Osteocyte (in vitro differentiated cells): ENCODE measurements at places on chromosomes 3 and 15.

DNA sequence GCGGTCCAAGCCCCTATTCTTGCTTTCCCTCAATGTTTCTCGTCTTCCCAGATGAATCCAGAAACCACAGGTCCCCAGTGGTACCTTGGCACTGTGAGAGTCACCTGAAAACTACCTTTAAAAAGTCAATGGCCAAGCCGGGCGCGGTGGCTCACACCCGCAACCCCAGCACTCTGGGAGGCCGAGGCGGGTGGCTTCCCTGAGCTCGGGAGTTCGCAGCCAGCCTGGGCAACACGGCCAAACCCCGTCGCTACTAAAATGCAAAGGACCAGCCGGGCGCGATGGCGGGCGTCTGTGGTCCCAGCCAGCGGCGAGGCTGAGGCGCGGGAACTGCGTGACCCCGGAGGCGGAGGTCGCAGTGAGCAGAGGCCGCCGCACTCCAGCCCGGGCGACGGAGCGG lies 285.9 kb downstream of the CHL1 start:
- DNase-seq: no peak

DNA sequence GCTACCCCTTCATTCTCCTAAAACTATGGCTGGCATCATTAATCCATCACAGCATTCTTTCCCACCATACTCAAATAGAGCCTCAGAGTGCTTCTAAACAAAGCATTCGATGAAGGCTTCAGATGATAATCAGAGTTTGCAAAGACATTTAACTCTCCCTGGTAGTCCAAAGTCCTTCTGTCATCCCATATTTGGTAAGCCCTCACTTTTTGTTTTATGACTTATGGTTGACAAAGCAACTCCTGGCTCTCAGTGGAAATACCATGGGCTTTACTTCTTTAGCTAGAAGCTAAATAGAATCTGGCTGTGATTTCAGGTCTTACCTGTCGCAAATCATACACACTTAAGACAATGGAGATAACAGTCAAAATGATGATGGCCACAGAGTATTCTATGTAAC lies 27.8 kb downstream of the ATP13A5 start:
- DNase-seq: no peak

DNA sequence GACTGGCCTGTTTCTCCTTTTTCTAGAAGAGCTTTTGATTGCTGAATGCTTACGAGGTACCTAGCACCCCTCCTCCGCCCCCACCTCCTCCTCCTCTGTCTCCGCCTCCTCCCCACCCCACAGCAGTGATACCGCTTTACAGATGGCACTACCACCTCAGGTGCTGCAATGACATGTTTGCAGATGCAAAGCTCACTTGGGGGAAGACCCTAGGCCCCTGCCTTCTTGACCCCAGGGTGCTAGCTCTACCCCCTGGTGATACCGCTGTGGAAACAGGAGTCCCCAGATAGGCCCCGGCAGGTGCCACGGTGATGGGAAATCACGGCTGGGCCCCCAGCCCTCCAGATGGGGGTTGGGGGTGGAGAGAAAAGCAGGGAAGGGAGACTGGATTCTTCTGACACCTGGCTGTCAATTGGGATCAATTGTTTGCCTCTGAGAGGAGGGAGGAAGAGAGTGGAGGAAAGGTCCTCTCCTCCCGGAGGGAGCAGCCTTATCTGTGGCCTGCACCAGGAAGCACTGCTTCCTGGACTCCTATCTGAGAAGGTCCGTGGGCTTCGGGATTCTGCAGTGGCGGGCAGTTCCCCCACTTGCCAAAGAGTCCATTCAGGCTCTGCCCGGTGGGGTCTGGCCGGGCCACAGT lies 37.6 kb downstream of the DNASE1L3 start:
- DNase-seq: no peak

DNA sequence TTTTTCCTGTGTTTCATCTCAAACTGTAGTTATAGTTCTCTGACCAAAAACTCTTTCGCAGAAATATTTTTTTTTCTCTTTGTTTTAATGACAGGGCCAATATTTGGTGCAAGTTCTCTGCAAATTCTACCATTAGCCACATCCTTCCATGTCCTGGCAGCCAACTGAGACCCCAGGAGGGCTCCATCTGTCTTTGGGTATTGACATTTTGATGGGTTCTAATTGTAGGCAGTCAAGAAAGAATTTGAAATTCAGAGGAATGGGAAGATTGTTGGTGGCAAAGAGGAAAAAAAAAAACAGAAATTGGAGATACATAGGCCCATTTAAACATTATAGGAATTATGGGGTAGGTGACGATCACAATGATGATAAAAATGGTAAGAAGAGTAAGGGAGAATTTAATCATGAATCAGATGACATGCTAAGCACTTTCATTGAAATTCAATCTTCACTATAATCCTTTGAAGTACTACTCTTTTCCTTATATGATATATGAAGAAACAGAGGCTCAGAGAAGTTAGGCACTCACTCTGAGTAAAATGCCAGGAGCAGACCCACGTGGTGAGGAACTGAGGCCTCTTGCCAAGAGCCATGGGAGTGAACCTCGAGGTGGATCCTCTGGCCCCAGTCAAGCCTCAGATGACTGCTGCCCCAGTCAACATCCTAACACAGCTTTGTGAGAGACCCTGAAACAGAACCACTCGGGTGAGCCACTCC lies 151.4 kb downstream of the PDZRN3 start:
- DNase-seq: no peak

DNA sequence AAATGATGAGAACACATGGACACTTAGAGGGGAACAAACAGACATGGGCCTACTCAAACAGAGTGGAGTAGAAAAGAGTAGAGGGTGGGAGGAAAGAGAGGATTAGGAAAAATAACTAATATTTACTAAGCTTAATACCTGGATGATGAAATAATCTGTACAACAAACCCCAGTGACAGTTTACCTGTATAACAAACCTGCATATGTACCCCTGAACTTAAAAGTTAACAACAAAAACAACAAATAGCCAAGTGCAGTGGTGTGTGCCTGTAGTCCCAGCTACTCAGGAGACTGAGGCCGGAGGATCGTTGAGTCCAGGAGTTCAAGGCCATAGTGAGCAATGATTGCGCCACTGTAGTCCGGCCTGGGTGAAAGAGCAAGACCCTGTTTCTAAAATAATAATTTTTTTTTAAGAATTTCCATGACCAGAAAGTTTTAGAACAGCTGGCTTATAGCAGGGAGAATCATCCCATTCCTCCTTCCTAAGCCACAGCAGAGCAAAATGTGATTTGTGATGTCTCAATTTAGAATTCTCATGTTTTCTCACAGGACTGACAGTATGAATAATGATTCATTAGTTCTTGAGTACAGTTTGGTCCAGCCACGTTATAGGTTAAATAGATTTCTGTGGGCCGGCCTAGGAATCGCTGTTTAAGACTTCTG lies 150.0 kb downstream of the ZNF609 start:
- DNase-seq: no peak

- no peak for DNase-seq
Measured at GRCh38 chr3:73530022-73530396, 94.7 kb downstream of the PDZRN3 start.
